ENCODE measurements at places on chromosomes 16 and 17. TPM values are rescaled to one million over a fixed set of nuclear protein-coding genes. Genes with fewer than 3 reads are reported as not detected.

DNA sequence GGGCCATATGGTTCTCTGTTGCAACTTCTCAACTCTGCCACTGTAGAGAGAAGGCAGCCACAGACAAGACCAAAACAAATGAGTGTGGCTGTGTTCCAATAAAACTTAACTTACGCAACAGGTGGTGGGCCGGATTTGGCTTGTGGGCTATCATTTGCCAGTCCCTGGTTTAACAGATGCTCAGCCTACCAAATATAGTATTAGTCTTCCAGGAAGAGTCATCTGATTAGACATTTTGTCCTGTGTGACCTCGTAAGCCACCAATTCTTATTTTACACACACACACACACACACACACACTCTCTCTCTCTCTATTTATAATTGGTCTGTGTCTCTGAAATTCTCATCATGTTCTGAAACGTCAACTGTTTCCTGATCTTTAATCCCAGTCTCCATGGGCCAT, 245.9 kb downstream of the XYLT1 start:
- no peaks in the 10 kb centered on the region for H3K27me3 ChIP-seq
- H3K36me3 ChIP-seq, result peaks cover 39% of the 10 kb centered on the region
- H3K27ac ChIP-seq, result peak overlapping the region; percentile 48
- H3K4me3 ChIP-seq, result no peak overlapping the region
- peaks cover 39% of the 10 kb centered on the region for H3K4me1 ChIP-seq
- peak; percentile 16 for DNase-seq

DNA sequence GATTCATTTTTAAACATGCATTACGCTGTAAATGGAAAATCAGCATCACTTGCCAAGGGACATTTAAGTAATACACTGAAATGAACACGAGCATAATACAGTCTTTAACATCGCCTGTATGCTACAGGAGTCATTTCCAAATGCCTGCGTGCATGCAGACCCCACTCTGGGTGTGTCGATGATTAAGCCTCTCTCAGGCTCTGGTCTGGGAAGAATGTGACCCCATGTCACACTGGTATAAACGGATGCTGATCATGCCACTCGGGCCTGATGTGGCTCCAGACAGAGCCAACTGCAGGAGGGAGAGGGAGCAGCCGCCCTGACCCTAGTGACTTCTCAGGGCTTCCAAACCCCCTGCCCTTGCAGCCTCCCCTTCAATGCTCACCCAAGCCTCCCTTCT, 10.8 kb downstream of the EMP2 start:
- no peak overlapping the region for H3K27ac ChIP-seq
- H3K4me1 ChIP-seq, result no peaks in the 10 kb centered on the region
- H3K36me3 ChIP-seq, result no peaks in the 10 kb centered on the region
- H3K27me3 ChIP-seq, result no peaks in the 10 kb centered on the region

DNA sequence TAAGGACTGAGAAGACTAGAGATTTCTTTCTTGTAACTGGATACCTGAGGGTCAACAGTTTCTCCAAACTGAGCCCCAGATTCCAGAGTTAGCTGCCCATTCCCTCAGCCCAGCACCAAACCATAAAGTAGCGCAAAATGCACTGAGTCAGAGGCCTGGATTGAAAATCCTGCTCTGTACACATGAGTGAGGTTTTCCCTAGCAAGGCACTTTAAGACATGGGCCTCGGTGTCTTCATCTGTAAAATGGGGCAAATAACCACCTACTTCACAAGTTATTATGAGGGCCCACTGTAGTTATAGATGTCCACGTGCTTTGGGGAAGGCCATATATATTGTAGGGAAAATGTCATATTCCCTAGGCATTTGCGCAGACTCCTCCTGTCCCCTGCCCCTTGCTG, 10.3 kb upstream of the DLX4 start:
- peaks cover 4% of the 10 kb centered on the region for H3K4me1 ChIP-seq
- H3K27me3 ChIP-seq, result peaks cover 37% of the 10 kb centered on the region
- H3K36me3 ChIP-seq, result no peaks in the 10 kb centered on the region
- H3K4me3 ChIP-seq, result no peak overlapping the region

GRCh38 chr17:73770849-73771229, 126.6 kb upstream of the SDK2 start:
- peaks cover 4% of the 10 kb centered on the region for H3K27me3 ChIP-seq
- H3K36me3 ChIP-seq, result no peaks in the 10 kb centered on the region
- no peak overlapping the region for H3K27ac ChIP-seq

- H3K27me3 ChIP-seq, result peaks cover 46% of the 10 kb centered on the region
- H3K36me3 ChIP-seq, result peaks cover 18% of the 10 kb centered on the region
- peak overlapping the region; percentile 96 for H3K4me3 ChIP-seq
- peak overlapping the region; percentile 98 for H3K27ac ChIP-seq
- peaks cover 51% of the 10 kb centered on the region for H3K4me1 ChIP-seq
- no peak for DNase-seq
Measured at GRCh38 chr17:38750312-38751121, 2.0 kb upstream of the PSMB3 start.

- peaks cover 4% of the 10 kb centered on the region for H3K4me1 ChIP-seq
- peaks cover 26% of the 10 kb centered on the region for H3K36me3 ChIP-seq
- H3K27ac ChIP-seq, result no peak overlapping the region
- no peak overlapping the region for H3K4me3 ChIP-seq
- no peaks in the 10 kb centered on the region for H3K27me3 ChIP-seq
Measured at GRCh38 chr17:6603744-6604325, 36.7 kb downstream of the KIAA0753 start.

DNA sequence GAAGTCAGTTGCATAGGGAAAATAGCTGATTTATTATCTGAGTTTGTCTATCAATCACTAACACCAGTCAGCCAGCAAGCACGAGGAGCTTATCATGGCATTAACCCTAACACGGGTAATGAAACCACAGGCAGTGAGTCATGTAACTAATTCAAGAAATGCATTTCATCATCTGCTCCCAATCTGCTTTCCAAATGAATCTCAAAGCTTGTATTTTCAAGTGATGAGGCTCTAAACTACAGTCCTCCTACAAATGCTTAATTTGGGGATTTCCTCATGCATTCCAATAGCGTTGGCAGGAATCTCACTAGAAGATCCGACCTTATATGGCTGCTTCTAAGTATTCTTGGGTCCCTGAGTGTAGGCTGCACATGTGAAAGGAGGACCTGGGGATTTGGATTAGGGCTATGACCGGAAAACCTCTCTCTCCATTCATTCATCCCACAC, 118.4 kb upstream of the HSBP1 start:
- peaks cover 5% of the 10 kb centered on the region for H3K4me1 ChIP-seq
- no peaks in the 10 kb centered on the region for H3K27me3 ChIP-seq
- H3K4me3 ChIP-seq, result no peak overlapping the region
- no peak for DNase-seq

- H3K27ac ChIP-seq, result no peak overlapping the region
- no peaks in the 10 kb centered on the region for H3K4me1 ChIP-seq
- no peak overlapping the region for H3K4me3 ChIP-seq
Measured at GRCh38 chr17:61967729-61968128, 39.9 kb upstream of the INTS2 start.

- H3K27ac ChIP-seq, result no peak overlapping the region
- H3K4me3 ChIP-seq, result no peak overlapping the region
- no peak for DNase-seq
- H3K27me3 ChIP-seq, result peaks cover 43% of the 10 kb centered on the region
- no peaks in the 10 kb centered on the region for H3K4me1 ChIP-seq
- H3K36me3 ChIP-seq, result no peaks in the 10 kb centered on the region
Measured at GRCh38 chr17:34347063-34347462, 9.2 kb upstream of the CCL13 start.

- H3K4me1 ChIP-seq, result no peaks in the 10 kb centered on the region
- H3K36me3 ChIP-seq, result no peaks in the 10 kb centered on the region
- no peaks in the 10 kb centered on the region for H3K27me3 ChIP-seq
- H3K27ac ChIP-seq, result no peak overlapping the region
- no peak for DNase-seq
Measured at GRCh38 chr17:2985318-2985717, 78.1 kb downstream of the OR1D5 start.

DNA sequence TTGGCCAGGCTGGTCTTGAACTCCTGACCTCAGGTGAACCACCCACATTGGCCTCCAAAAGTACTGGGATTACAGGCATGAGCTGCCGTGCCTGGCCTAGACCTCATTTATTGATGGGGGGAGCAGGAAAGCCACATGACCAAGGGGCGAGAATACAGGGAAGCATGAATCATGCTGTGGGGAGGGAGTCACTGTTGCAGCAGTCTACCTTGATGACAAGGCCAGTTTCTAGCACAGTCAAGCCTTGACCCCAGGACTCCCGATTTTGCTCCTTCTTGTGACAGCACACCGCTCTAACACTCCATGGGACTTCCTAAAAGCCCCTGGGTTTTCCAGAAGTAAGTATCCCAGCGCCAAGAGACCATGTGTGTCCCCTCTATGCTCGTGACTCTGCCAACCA, 42.9 kb upstream of the IRF8 start:
- no peak overlapping the region for H3K27ac ChIP-seq
- no peaks in the 10 kb centered on the region for H3K36me3 ChIP-seq
- no peak for DNase-seq
- H3K27me3 ChIP-seq, result peaks cover 4% of the 10 kb centered on the region

DNA sequence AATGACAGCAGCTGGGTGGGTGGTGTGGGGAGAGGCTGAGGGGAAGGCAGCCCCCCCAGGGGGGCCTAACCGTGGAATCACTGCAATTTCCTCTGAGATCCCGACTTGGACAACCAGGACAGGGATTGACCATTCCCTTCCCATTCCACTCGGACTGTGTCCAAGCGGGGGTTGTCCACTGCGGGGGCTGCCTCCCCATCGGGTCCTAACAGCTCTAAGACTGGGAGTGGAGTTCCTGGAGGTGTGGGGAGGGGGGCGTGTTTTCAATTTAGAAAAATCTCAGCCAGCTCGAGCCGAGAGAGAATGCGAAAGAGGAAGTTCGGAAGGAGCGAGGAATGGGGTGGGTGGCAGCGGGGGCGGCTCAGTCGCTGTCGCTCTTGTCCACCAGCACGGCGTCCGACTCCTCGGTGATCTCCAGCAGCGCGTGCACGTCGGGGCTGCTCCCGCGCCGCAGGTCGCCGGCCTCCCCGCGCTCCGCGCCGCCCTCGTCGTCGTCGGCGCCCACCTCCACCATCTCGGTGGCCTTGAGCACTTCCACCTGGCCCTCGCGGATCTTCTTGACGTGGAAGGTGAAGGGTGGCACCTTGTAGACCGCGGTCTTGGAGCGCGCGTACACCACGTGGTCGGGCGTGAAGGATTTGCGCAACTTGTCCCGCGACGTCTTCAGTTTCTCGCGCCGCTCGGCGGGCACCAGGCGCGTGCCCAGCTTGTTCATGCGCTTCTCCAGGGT, 16.2 kb upstream of the STAT3 start:
- H3K27me3 ChIP-seq, result no peaks in the 10 kb centered on the region
- peaks cover 34% of the 10 kb centered on the region for H3K4me1 ChIP-seq
- DNase-seq, result no peak
- no peak overlapping the region for H3K27ac ChIP-seq

DNA sequence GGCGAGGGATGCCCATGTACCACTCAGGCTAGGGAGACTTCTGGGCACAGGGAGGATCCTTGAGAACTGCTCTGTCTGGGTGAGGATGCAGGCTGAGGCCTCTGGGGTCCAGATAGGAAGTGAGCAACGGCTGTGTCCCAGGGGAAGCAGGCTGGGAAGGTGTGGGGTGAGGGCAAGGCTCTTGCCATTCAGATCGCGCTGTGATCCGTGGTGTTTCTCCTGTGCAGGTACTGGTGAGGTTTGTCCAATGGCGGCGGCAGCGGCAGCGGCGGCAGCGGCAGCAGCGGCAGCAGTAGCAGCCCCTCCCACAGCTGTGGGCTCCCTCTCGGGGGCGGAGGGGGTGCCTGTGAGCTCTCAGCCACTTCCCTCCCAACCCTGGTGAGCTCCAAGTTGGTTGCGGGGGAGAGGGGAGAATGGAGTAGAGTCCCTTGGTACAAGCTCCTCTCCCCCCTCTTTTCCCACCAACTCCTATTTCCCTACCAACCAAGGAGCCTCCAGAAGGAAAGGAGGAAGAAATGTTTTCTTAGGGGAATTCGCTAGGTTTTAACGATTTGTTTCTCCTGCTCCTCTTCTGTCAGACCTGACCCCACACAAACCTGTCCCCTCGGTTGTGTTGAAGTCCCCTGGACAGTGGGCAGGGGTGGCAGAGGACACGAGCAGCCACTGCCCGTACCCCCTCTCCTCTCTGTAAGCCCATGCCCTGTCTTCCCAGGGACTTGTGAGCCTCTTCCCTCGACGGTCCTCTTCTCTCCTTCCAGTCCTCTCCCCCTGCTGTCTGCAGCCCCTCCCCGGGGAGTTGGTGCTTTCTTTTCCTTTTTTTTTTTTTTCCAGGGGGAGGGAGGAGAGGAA, 1.9 kb upstream of the PRRT2 start:
- H3K27me3 ChIP-seq, result peaks cover 13% of the 10 kb centered on the region
- H3K4me1 ChIP-seq, result peaks cover 67% of the 10 kb centered on the region
- DNase-seq, result peak; percentile 33
- H3K36me3 ChIP-seq, result peaks cover 37% of the 10 kb centered on the region
- peak overlapping the region; percentile 62 for H3K27ac ChIP-seq

GRCh38 chr17:77407321-77408277, 266.8 kb downstream of the SEC14L1 start:
- peaks cover 73% of the 10 kb centered on the region for H3K36me3 ChIP-seq
- H3K27ac ChIP-seq, result peak overlapping the region; percentile 91
- no peaks in the 10 kb centered on the region for H3K27me3 ChIP-seq
- peaks cover 92% of the 10 kb centered on the region for H3K4me1 ChIP-seq

DNA sequence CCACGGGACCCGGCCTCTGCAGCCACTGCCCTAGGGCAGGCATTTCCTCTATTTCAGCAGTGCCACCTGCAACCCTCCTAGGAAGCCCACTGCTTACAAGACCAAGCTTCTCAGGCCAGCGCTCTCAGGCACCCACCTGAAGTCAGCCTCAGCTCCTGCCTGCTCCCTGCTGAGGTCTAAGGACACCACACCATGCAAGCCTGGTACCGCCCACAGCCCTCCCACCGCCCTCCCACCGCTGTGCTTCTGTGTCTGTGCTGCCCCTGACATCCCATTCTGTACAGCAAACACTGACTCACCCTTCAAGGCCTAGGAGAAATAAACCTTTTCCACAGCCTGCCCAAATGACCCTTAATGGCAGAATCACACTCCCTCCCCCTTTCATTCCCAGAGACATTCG, 6.3 kb downstream of the CLUH start:
- no peak for DNase-seq
- no peak overlapping the region for H3K4me3 ChIP-seq
- H3K27me3 ChIP-seq, result no peaks in the 10 kb centered on the region
- peaks cover 2% of the 10 kb centered on the region for H3K36me3 ChIP-seq
- peaks cover 23% of the 10 kb centered on the region for H3K4me1 ChIP-seq

DNA sequence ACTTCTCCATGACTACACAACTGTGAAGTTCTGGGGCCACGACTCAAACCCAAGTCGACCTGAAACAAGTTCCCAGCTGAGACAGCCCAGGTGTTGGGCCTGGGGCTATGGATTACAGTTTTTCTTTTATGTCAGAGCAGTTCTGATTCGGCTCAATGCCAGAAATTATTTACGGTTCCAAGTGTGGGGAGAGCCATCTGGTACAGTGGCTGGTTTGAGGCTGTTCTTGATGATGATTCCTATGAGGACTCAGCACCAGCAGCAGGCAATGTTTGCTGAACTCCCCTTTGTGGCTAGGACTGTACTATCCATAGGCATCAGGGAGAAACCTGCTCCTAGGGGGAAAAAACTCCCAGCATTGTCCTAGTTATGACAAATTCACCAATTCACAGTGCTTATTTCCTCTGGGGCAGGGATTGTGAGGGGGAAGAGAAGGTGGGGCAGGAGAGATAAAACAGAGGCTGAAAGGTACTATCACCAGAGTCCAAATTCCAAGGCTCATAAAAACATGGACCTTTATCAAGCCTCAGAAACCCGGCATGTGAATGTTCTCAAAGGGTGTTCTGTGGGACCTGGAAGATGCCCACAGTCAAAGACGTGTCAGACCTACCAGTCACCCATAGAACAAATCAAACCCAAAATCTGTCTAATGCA, 18.2 kb upstream of the CMTM4 start:
- no peak overlapping the region for H3K4me3 ChIP-seq
- H3K27ac ChIP-seq, result no peak overlapping the region
- peaks cover 4% of the 10 kb centered on the region for H3K27me3 ChIP-seq

Gene MT1E
- total RNA-seq, result 154 TPM

Gene SYCE1L
- total RNA-seq, result 11.1 TPM

Gene ADGRG1
- total RNA-seq, result 2.2 TPM

Gene CHST4
- not detected for total RNA-seq

Gene COG7
- total RNA-seq, result 20.2 TPM

Gene ASGR1
- 0.29 TPM for total RNA-seq

Gene PRR29
- total RNA-seq, result 3.8 TPM

All from activated CD4-positive, alpha-beta T cell treated with anti-CD3 and anti-CD28 coated beads, Interleukin-2, amount 10 ng/mL, durations not matched to agents 7 days and 5 days (primary cell).